ENCODE measurements at places on chromosomes 6 and 20.

DNA sequence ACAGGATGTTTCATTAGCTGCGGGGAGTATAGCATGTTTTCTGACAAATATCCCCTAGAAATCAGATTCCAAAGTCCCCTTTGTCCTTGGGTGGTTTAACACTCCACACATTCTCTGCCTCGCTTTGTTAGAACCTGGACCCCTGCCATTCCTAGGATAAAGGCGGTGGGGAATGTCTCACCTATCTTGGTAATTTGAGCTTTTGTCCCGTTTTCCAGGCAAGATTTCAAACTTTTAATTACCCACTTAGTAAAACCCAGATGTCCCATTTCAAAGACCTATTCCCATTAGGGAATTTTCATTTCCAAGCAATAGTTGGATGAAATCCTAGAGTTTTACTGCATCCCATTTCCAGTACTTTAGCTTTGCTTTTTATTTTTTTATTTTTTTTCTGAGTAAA is 501.0 kb upstream of the MAP3K7 start:
- no peak for DNase-seq

DNA sequence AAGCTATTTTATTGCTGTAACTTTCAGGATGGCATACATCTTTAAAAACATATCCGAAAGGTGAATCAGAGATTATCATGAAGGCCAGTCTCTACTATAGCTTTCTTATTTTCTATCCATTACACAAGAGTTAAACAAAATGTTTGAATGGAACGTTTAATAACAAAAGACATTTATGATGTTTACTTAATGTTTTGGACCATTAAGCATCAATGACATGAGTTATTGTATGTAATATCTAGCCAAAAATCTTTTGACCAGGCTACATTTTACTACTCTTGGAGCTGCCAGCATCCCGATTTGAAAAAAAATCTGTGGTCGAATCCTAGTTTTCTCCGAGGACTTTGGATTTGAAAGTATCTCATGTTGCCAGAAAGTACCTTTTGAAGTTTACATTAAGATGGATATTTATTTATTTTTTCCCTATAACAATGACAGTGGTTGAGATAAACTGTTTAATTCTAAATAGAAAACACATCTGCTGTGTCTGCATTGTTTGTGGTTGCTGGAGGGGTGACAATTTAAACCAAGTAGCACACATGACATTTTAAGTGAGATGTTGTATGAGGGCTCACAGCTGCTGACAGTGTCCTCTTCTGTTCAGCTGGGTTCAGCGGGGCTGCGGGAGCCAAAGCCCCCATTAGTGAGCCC is 293.7 kb upstream of the TCF21 start:
- no peak for DNase-seq

- DNase-seq: no peak
Measured at GRCh38 chr6:84752118-84752850, 12.1 kb downstream of the TBX18 start.

- peak; percentile 49 for DNase-seq
Measured at GRCh38 chr6:26123675-26123946, 36.4 kb downstream of the HFE start.

DNA sequence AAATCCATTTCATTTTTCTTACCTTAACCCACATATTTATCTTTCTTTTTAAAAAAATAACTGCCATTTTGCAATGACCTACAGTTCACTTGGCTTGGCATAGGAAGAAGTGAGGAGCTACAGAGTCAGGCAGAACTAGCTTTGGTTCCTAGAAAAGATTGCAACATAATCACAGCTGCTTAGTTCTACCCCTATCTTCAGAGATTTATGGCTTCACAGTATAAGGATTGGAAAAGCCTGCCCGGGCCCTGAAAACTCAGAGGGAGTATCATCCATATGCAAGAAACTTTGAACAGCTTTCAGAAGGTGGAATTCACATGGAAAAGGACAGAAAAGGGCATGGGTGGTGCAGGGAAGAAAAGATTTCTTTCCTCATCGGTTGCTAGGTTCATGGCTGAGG is 774.3 kb upstream of the CHD6 start:
- DNase-seq: no peak

- DNase-seq: no peak
Measured at GRCh38 chr20:36344517-36345132, 38.5 kb downstream of the DLGAP4 start.

GRCh38 chr6:102474041-102474807 is 1080.7 kb downstream of the GRIK2 start:
- no peak for DNase-seq

DNA sequence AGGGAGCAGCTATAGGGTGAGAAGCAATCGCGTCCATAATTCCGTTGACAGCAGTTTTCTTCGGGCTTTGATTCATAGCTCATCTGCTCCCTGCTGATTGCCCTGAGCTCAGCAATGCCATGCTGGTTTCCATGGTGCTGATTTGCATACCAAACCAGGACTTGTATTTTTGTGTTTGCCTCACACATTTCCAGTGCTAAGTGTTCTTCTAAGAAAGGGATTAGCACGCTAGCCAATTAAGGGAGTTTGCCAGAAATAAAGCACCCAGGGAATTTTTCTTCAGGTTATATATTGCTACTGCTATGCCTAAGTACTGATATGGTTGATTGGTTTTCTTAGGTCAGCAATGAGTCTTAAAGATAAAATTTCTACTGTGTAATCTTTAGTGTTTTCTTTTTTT is 177.6 kb downstream of the PLCB1 start:
- DNase-seq: no peak

GRCh38 chr6:105459049-105459448 is 56.2 kb upstream of the PREP start:
- no peak for DNase-seq

GRCh38 chr6:29552512-29553051 is 7.0 kb downstream of the UBD start:
- DNase-seq: no peak

DNA sequence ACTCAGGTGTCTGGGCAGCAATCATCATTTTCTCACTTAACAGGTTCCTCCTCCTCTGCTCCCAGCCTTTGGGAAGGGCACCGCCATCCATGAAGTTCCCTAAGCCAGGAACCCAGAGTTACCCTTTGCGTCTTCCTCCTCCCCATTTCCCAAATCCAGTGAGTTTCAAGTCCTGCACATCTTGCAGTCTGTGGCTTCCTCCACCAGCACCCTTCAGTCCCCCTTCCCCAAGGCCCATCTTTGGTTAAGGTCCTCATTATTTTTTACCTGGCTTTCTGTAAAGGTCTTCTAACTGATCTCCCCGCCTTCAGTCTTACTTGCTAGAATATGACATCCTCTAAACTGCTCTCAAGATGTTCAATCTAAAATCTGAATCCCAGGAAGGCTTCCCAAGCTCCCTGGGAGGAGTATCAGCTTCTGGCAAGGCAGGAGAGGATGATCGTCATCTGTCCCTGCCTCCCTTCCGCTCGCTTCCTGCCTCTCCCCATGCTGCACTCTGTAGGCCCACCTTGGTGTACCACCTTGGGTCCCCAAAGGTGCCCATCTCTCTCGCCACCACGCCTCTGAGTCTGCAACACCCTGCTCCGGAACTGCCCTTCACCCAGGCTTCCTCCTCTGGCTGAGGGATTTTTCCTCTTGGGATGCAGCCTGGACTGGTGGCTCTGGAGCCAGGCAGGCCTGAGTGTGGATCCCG is 11.4 kb upstream of the DUSP22 start:
- no peak for DNase-seq

DNA sequence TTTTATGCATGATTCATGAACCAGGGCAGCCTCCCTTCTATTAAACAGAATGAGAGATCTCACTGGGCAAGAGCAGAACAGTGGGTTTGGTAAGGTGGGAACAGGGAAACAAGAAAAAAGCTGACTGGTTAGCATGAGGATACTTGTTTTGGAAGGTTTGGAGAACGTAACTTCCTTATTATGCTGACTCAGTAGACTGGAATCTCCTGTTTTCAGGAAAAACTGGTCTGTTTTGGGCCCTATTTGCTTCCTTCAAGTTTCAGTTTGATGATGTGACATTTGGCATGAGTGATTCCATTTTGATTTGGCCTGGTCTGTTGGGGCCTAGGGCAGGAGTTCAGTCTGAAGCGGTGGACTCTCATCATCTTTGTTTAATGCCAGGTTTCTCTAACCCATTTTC is 172.0 kb downstream of the MYLK4 start:
- DNase-seq: no peak

- DNase-seq: no peak
Measured at GRCh38 chr6:38134704-38135088, 315.2 kb downstream of the ZFAND3 start.

GRCh38 chr6:44056392-44057237 is 70.6 kb downstream of the MRPL14 start:
- DNase-seq: no peak

DNA sequence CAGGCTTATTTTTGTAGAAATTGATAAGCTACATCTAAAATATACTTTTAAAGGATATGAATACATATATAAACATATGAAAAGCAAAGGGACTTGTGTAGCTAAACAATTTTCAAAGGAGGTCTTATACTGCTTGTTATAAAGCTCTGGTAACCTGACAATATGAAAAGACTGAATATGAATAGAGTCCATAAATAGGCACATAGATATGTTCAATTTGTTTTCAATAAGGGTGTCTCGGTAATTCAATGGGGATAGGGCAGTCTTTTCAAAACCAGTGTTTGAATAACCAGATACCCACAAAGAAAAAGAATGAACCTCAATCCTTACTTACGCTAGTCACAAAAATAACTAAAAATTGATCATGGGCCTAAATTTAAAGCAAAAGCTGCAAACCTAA is 9.3 kb upstream of the MAP3K5 start:
- DNase-seq: no peak

DNA sequence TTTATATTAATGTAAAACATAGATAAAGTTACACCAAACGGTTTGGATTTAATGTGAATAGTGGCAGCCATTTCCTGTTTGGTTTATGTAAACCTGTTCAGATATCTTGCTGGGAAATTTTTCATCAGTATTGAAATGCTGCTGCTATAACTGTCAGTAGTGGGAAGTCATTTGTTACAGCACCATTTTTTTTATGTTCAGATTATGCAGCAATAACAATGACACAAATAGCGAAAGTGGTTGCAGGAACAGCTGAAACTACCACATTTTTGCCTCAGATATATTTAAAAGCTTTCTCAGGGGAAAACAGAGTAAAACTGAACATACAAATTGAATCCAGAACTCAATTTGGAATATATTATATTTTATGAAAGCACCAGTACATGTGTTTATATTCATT is 128.8 kb upstream of the SIM1 start:
- DNase-seq: no peak

- DNase-seq: no peak
Measured at GRCh38 chr20:60271597-60271996, 313.4 kb downstream of the CDH26 start.

DNA sequence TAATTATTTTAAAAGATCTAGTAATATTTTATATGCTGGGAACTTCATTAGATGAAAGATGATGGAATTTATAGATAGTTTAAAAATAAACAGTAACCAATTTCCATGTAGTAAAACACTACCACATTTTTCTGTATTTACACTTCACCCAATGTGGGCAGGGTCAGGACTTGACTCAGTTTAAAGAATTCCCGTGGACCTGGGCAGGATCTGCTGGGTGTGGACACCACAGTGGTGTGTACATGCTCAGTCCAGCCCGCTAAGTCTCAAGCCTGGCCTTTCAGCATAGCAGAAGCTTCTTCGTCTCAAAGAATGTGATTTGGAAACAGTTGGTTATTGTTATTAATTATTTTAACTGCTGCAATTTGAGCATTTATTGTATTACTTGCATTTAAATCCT is 364.2 kb downstream of the SYNE1 start:
- DNase-seq: no peak

GRCh38 chr6:9927275-9927674 is 487.6 kb downstream of the TFAP2A start:
- DNase-seq: no peak

DNA sequence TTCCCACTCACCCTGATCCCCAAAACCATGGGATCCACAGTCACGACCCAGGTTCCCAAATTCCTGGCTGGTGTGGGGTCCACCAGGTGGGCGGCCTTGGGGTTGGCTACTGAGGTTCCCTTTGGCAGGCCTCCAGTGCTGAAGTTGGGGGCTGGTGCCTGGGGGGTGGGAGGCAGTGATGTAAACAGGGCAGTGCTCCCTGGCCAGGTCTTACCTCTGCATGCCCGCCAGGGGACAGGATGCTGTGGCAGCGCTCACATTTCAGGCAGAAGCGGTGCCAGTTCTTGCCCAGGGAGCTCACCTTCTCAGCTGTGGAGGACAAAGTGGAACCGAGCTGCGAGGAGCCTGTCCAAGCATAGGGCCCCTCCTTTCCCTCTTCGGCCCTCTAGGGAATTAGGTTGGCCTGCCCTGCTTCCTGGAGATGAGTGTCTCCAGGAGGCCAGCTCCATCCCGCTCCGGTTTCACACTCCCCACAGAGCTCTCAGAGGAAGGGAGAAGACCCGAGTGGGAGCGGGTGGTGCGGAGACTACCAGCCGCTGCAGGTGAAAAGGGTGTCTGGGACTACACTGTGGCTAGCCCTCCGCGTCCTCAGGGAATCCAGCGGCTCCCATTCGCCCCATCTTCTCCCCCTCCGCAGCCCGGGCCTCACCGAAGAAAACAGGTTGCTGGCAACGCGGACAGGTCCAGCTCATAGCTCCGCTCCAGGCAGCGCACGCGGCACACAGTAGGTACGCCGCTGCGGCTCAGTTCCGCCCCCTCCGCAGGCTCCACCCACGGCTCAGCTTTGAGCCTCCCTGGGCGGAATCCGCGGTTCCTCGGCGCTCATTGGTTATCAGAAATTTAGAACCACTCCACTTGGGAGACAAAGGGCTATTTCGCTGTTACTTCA is at the start of gene CRIP3:
Gene CRIP3, minus strand, starts transcription at position 726 of the 889 bp plus-strand sequence. Its CDS starts 34 bp downstream, at position 692.
- peak; percentile 21 for DNase-seq

DNA sequence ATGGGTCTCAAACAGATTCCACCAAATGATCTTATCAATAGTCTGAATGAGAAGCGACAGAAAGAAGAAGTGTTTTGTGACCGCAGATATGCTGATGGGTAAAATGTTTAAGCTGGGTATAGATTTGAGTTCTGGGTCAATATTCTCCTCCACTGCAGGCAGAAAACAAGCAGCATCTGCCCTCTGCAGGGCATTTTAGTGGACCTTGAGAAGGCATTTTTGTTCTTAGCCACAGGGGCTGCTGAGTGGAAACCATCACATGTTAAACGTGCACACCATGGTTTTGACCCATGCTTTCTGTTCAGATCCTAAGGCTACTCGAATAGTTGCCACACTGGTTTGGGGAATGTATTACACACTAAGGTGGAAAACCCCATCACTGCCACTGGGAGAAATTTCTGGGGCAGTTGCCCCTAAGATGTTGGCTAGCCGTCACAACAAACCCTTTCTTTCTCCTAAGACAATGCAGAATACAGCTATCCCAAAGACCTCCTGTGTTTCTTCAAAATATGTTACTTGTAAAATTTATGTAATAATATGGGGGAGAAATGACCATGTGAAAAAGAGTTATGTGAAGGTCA is 5.5 kb downstream of the POU3F2 start:
- no peak for DNase-seq

GRCh38 chr20:45834797-45835161 is 1.2 kb downstream of the SNX21 start:
- no peak for DNase-seq

GRCh38 chr6:90157441-90157840 is 139.2 kb downstream of the BACH2 start:
- no peak for DNase-seq

GRCh38 chr20:48933017-48933766 is 11.7 kb downstream of the ARFGEF2 start:
- no peak for DNase-seq

GRCh38 chr20:21368791-21369190 is 28.5 kb downstream of the NKX2-4 start:
- DNase-seq: no peak

All from stimulated activated CD8-positive, alpha-beta memory T cell treated with anti-CD3 and anti-CD28 coated beads, Interleukin-7, amount 100 ng/mL, for 1 hour (primary cell).